Type B pancreatic cell (in vitro differentiated cells): ENCODE measurements at places on chromosomes 5 and 9.

DNA sequence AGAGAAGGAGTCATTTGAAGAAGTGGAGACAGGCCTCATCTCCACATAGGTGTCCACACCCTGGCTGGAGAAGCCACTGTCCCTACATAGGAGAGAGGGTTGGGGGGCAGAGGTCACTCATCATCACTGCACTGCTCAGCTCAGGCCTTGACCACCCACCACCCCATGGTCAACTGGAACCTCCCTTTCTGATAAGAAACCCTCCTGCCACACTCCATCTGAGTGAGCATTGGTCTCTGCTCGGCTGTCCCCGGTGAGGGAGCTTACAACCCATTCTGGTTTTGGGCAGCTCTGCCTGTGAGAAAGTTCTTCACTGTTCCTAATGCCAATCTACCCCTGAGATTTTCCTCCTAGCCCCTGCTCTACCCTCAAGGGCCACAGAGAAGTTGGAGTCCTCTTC lies 28.8 kb downstream of the CSF1R start:
- no peak for DNase-seq

DNA sequence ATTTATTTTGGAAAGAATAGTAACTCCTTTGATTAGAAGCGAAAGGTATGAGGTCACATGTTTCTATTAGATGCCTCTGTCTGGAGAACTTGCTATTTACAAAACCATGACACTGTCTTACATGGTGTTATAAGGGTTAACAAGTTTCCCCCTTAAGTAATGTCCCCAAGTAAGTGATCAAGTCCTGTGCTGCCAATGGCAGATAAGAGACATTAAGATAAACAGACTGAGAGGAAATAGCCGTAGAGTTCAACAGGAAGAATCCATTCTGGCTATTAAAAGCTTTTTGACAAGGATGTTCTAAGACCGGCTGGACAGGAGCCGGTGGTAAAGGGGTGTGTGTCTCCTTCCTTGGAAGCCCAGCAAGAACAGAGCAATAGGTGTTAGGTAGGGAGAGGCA lies 257.5 kb downstream of the GADD45G start:
- DNase-seq: no peak

DNA sequence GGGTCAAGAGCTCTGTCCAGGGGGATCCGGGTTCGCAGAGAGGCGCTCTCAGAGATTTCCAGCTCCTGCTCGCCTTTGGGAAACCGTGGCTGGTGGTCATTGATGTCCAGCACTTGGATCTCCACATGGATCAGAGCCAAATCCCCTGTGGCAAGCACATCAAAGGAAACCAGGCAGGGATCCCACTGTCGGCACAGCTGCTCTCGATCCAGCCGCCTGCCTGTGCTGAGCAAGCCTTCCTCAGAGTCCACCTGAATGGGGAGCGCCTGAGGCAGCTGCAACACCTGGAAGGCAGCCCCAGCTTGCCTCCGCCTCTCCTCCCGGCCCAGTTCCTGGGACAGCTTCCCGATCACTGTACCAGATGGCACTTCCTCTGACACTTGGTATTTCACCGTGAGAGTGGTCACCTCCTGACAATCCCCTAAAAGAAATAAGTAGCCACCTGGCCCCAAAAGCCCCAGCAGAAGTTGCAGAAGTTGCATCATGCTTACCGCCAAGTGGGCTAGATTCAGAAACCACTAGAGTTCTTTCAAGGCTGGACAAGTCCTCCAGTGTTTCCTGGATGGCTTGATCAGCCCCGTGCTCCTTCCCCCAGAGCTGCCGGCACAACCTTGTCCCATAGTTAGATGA lies 520 bp downstream of the PCDH12 start:
- no peak for DNase-seq

DNA sequence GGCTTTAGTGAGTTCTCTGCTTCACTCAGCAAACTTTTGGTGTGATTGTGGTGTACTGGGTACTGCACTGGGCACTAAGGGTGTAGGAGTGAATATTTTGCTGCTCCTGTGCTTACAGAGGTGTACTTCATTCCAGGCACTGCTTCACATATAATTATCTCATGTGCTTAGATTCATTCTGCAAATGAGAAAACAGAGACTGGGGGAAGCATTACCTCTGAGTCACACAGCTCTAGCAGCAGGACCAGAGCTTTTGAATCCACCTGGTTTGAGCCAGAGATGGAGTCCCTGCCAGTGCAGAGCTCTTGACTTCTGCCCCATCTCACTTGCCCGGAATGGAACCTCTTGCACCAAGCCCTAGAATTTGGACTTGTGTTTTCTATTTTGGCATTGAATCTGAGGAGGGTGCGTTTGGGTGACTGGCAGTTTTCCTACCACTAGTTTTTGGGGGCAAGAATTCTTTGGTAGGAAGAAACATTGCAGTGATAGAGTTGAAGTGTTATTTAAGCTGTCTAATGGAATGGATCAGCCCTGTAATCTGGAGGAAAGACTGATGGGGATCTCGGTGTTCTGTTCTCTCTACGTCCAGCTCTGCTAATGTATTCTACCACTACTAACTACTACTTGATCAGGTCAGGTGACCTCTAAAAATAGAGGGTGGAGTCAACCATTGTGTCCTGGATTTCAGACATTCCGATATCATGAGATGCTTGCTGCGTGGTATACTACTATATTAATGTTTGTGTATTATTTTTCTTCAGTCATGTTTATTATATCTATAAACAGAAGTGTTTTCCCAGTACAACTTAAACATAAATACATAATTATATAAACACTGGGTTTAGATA lies 2.5 kb downstream of the ARHGAP26 start:
- no peak for DNase-seq

DNA sequence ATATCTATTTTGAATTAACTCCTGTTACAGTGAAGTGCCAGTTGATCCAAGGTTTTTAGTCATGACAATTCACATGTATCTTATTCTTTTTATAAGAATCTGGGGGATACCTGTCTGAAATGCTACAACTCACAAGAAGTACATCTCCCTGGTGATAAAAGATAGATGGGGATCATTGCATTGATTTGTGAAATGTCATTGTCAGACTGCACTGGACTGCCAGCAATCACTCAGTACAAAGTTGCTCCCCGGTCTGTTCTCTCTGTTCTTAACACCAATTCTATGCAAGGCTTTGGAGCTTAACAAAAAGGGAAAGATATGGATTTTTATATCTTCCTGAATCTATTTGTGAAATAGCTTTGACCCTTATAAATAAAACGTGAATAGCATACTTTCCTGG lies 171.8 kb upstream of the PCSK5 start:
- DNase-seq: no peak

DNA sequence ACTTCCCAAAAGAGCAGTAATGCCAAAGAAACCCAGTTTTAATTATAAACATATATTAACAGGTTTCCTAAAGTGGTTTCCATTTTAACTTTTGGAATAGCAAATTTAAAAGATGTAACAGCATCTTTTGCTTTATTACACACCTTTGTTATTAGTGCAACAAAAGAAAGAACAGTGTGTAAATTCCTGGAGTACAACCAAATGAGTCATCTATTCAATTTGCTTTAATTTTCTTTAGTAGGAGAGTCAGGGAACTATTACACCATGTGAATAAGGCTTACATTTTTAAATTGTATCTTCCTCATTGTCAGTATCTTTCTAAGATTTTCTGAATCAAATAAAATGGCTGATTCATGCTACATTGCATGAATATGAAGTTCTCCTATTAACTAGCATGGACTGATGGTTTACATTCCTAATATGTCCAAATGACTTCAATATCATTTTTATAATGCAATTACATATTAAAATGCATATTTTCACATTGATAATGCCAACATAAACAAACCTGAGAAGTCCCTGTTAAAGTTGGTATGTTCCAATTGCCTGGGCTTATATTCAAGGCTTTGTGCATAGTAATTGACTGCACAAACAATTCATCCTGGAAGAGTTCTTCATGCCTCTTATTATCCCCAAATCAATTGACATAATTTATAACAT lies 22.5 kb downstream of the EDIL3 start:
- DNase-seq: no peak

GRCh38 chr9:134289241-134289875 lies 36.9 kb upstream of the RXRA start:
- no peak for DNase-seq

DNA sequence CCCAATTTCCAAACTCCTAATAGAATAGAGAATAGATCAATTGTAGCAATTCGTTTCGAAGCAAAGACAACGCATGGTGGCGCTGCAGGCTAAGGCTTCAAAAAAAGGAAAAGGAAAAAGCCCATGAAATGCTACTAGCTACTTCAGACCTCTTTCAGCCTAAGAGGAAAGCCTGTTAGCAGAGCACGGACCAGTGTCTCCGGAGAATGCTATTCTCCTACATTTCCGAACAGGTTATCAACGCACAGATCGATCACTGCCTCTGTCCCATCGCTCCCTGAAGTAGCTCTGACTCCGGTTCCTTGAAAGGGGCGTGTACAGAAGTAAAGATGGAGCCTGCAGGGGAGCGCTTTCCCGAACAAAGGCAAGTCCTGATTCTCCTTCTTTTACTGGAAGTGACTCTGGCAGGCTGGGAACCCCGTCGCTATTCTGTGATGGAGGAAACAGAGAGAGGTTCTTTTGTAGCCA lies at the start of gene PCDHB15:
PCDHB15 (plus strand) TSS at position 146 of the 468 bp plus-strand sequence; CDS start at position 330, 184 bp downstream.
- no peak for DNase-seq

DNA sequence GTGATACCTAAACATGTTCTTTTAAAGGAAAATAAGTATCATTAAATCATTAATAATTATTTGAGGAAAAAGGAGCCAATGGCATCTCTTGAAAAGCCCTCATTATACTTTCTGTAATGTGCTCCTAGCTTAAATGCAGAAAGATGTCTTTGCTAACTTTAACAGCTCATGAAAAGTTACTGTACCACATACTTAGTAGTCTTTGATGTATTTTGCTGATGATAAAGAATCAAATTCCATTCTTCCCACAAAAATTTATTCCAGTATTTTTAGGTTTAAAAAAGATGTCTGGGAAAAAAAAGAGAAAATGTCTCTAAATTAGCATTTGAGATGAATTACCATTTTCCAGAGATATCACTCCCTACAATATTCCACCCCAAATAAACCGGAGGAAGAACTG lies 112.5 kb downstream of the PPP2R2B start:
- no peak for DNase-seq
